Dermis microvascular lymphatic vessel endothelial cell (primary cell): ENCODE measurements at places on chromosomes 16 and 17. TPM values are rescaled to one million over a fixed set of nuclear protein-coding genes. Genes with fewer than 3 reads are reported as not detected.

DNA sequence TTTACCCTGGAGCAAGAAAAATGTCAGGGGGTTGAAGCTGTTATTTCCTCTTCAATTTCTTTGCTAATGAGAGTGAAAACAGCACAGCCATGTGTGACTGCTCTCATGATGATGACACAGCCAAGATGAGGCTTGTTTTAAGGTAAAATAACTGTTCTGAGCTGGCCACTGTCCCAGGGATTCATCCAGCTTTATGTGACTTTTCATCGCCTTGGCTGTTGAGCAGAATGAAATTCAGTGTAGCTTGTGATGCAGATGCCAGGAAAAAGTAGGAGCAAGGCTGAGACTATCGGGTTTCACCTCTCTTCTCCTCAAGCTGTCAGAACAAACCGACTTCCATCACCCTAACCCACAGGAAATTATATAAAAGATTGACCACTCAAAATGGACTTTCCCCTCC, 361.8 kb upstream of the CDH5 start:
- DNase-seq: no peak

DNA sequence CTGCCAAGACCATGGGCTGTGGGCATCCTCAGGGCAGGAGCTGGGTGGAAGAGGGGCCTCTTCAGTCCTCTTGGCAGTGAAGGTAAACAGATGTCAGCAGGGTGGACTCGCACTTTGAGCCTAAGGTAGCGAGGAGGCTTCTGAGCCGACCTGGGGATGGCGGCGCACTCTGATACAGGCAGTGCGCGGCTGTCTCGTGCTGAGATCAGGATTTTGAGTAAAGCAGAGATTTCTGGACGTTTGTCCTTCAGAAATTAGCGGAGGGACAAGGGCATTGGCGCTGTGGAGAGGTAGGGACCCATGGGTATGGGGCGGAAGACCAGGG, 6.8 kb downstream of the RAB40C start:
- no peak for DNase-seq

- no peak for DNase-seq
Observed at GRCh38 chr17:59619035-59619297, 729 bp upstream of the CLTC start.

GRCh38 chr17:67151717-67152116, 93.3 kb downstream of the HELZ start:
- DNase-seq: peak; percentile 20

- DNase-seq: no peak
Observed at GRCh38 chr16:30518552-30518951, 7.8 kb downstream of the ZNF768 start.

DNA sequence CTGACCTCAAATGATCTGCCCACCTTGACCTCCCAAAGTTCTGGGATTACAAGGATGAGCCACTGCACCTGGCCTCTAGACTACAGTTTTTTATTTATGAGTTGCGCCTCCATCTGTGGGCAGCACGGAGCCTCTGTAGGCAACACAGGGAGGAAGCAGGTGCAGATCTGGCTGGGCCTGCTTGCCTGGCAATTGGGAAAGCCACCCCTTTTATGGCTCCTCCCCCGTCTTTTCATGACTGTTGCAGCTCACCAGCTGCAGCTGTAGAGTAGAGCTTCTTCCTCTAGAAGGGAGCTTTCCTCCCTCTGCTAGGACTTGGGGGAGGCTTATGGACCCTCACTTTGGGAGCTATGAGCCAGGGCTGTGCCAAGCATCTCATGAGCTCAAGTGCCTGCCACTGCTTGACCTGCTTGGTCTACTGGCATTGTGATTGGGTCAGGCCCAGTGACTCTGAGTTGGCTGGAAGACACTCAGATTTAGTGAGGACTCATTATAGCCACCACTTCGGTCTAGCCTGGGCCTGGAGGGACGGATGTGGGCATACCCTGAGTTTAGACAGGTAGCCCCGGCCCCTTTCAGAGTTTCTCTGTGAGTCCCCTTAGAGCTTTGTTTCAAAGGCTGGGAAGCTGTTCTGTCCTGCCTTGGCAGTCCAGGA, 6.9 kb upstream of the SLC7A6 start:
- no peak for DNase-seq

DNA sequence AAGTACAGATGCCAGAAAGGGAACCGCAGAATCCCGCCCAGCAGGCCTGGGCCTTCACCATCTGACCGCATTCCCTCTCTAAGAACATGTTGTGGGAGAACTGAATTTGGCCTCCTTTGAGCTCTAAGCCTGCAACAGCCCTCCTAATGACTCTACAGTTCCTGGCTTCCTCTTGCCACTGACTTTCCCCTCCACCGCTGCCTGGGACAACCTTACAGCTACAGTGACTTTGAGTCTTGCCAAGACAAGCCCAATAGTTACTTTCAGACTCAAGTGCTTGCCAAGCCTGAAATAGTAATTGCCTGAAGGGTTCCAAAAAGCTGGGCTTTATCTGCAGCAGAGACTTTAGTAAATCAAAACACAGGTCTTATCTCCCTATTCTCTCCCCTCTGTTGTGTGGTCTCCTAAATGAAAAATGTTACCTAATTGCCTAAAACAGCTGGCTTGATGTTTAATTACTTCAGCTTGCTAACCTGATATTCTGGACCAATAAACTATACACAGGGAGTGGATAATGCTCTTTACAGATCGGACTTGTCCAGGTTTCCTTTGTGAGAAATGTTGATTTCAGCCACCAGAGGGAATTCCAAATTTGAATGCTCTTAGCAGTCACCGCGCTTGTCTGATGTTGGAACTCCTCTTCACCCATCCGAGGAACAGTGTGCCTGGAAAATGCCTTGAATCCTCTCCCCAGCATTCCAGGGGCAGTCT, 85.1 kb upstream of the TBX2 start:
- DNase-seq: no peak

DNA sequence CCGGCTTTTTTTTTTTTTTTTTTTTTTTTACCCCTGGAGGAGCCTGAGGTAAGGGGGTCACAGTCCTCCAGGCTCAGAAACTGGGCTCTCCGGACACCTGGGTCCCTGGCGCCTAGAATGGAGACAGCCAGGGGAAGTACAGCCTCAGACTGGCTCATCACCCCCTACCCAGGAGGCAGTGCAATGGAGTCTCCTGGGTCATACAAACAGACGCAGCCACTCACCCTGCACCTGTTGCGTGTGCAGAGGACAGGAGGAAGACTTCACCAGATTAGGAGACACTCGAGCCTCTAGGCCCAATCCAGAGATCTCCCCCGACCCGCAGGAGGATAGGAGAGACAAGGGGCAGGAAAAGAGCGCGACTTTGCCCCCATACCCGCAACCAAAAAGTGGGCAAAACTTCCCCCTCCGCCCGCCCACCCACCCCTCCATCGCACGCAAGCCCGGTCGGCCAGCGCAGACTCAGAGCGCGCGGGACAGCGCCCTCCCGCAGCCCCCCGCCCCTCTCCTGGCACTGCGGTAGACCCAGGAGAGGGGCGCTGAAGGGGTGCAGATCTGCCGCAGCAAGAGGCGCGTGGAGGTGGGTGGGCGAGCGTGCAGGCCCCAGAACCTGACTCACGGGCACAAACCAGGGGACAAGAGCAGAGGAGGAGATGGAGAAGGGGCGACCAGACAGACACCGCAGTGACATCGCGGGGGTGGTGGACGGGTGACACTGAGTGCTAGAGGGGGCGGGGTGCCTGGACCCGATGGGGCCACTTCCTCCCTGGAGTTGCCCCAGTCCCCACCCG, 900 bp downstream of the HAP1 start:
- no peak for DNase-seq

- DNase-seq: no peak
Observed at GRCh38 chr17:72719578-72720493, 372.7 kb downstream of the SLC39A11 start.

- no peak for DNase-seq
Observed at GRCh38 chr17:75313941-75314551, 24.8 kb upstream of the SLC25A19 start.

- no peak for DNase-seq
Observed at GRCh38 chr16:87252269-87252970, 64.8 kb downstream of the C16orf95 start.

- peak; percentile 0 for DNase-seq
Observed at GRCh38 chr16:31568577-31569359, 41.1 kb downstream of the AHSP start.

DNA sequence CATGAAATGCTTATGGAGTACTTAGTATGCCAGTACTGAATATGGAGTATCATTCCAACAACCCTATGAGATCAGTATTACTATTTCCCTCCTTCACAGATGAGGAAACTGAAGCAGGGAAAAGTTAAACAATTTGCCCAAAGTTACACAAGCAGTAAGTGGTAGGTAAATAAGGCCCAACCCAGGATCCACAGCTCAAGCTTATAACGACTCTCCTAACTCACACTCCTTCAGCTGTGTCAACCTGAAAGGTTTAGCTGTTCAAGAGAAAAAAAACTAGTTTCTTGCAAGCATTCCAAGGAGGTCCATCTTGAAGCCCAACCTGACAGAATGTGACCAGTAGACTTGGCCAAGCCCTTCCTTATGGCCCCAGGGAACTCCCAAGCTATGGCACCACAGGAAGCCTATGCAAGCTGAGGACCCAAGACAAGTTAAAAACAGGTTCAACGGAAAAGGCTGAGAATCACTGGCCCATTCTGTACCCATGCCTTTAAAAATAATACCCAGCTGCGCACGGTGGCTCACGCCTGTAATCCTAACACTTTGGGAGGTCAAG, 6.5 kb downstream of the CRK start:
- DNase-seq: no peak

DNA sequence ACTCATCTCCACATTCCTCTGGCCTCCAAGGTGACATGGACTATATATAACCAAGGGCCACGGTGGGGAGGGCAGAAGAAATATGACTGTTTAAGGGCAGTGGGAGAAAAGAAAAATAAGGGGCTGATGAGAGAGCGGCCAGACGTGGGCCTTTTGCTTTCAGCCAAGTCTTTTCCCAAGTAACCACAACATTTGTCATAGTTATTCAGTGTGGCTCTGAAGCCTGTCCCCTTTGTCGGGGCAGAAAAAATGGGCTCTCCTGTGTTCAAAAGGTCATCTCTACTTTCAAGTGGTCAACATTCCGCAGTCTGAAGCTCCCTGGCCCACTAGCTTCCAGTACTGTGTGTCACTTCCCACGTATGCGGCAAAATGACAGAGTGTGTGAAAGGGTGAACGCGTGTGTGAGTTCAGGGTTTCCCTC, 245.4 kb downstream of the NTN1 start:
- no peak for DNase-seq

DNA sequence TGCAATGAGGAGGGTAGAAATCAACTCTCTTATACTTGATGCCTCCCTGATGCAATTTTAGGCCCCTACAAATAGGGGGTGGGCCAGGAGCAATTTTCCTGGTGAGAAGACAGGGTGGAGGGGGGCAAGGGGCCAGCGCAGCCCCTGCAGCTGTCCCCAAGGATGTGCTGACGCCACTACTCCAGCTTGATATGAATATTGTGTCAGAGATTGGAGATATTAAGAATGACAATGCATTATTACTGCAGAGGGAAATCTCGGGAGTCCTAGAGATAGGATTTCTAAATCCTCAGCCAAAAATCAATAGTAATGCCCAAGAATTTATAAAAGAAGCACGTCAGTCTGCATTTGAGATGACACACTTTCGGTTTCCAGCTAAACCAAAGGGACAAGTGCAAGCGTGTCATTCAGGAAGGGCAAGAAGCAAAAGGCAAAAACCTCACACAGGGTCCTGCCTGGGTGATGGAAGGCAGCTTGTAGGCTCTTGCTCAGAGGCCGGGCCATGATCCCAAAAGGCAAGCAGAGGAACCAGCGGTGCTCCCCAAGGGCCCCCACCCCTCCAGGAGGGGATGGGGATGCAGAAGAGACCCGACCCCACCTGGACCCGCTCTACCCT, 178.8 kb downstream of the C16orf78 start:
- no peak for DNase-seq

GRCh38 chr17:45428050-45428617, 4.5 kb downstream of the ARHGAP27 start:
- peak; percentile 31 for DNase-seq

GRCh38 chr17:32461853-32462617, 17.7 kb downstream of the PSMD11 start:
- peak; percentile 78 for DNase-seq

Gene SENP3
- 61.2 and 74.1 TPM in 2 replicates for total RNA-seq

Gene CD300LG
- not detected in 2 replicates for total RNA-seq

Gene FGF11
- total RNA-seq: 0.13 and 0.38 TPM in 2 replicates

Gene HSD11B2
- total RNA-seq: not detected in 2 replicates

Gene RNF43
- under 0.01 TPM in 1 of 2 replicates, not detected in the other for total RNA-seq

Gene EVPL
- under 0.01 TPM in 1 of 2 replicates, not detected in the other for total RNA-seq

Gene OTOP2
- total RNA-seq: not detected in 2 replicates

Gene RASD1
- 5.4 and 9.0 TPM in 2 replicates for total RNA-seq

Gene KCNAB3
- total RNA-seq: 0.13 and 0.26 TPM in 2 replicates
